ENCODE measurements at places on chromosomes 4 and X. TPM values are rescaled to one million over a fixed set of nuclear protein-coding genes. Genes with fewer than 3 reads are reported as not detected.

Gene CD38
- not detected for total RNA-seq

Gene NPY2R
- total RNA-seq, result not detected

Gene ZMYM3
- 16.0 TPM for total RNA-seq

Gene IL9R
- not detected for total RNA-seq

Gene SPANXA2
- not detected for total RNA-seq

Gene CENPVL3
- not detected for total RNA-seq

GRCh38 chr4:15469402-15470127 is at the start of gene CC2D2A:
Gene CC2D2A, plus strand, starts transcription at chr4:15469882. Its CDS starts 6,051 bp downstream, at chr4:15475933.
- no peak for DNase-seq

GRCh38 chr4:40629401-40630334 is at the start of gene RBM47:
Gene RBM47, minus strand, starts transcription at chr4:40629864. Its CDS starts 190,971 bp downstream, at chr4:40438893.
- no peak for DNase-seq

DNA sequence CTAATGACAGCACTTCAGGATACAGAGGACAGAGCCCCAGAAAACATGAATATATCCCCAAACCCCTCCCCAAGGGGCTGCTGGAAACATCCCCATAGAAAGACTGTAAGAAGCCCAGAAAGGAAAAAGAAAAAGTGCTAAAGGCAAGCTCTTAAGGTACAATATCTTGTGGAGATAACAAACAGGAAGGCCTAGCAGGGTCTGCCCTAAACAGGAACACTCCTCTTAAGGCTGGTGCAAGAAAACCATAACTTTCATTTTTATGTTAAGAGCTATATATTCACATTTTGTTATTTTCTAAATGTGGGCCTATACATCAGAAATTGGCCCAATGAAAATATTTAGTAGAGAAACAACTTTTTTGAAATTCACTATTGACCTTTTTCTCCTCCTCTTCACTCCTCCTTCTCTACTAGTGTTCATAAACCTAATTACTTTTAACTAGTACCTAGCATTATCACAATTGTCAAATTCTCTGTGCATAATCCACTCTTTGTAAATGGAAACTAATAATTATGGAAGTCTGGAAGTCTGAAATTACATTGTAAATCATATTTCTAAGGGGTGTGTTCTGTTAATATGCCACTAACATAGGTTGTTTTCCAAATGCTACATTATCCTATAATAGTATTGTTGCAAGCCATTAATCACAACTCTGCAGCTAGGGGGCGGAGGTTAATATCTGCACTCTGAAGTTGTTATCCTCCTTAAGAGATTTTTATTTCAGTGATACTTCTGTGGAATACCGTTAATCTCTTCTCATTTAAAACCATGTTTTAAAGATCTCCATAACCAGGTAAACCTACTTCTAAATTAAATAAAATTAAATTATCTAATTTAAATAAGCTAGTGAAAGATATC is 59.8 kb downstream of the CASK start:
- no peak for DNase-seq

DNA sequence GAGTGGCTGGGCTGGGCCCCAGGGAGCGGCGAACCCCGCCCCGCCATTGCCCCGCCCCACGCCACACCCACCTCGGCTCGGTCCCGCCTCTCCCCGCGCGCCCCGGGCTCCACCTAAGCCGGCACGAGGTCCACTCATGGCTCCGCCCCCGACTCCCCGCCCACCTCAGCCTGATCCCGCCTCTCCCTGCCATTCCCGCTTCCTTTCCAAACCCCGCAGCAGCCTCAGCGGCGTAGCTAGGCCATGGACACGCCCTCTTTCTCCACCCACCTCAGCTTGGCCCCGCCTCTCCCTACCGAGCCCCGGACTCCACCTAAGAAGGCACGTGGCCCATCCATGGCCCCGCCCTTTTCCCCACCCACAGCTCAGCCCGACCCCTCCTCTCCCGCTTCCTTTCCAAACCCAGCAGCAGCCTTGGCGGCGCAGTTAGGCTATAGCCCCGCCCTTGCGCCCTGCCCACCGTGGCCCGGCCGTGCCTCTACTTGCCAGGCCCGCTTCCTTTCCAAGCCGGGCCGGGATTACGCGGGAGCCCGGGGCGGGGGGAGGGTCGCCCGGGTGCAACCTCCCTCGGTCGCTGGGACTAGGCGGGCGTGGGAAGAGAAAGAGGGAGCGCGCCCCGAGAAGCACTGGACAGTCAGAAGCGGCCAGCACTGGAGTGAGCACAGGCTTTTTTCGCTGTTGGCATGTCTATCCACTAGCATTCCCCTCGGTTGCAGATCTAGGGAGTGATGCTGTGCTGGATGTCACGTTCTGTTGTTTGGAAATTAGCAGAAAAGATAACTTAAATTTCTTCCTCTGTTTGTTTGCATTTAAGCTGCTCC is at the start of gene RELL1:
Gene RELL1, minus strand, starts transcription at position 4 of the 821 bp plus-strand sequence. CDS start 89 bp downstream, outside the sequence.
- DNase-seq, result peak; percentile 97

GRCh38 chr4:47118192-47118929 is 87.0 kb downstream of the GABRB1 start:
- DNase-seq, result no peak

DNA sequence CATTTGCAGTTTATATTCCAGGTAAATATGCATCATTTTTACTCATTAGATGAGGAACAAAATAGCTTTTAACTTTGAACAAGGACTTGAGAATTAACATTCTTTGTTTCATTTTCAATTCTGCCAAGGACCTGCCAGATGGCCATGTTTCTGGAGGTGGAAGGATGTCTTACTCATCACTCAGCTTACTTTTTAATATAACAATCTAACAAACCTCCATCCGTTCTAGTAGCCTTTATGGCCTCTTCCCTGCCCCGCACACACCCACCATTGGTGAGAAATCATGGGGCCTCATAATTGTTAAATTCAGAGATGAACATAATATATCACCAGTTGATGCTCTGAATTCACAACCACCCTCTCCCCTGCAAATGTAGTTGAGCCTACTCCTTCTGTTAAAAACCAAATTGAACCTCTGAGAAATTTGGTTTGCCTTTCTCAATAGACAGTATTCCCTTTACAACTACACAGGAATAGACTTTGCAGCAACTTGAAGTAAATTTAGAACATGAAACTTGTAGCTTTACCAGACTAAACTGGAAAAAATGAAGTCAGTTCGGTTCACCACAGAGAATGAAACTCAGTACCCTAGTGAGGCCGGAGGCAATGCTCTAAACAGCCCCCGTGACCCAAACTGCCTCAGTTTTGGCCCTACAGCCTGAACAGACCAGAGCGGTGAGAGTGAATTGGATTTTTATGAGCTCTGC is 50.1 kb upstream of the ACSL4 start:
- DNase-seq, result peak; percentile 7

GRCh38 chr4:74378573-74378972 is 13.6 kb downstream of the EREG start:
- DNase-seq, result no peak

DNA sequence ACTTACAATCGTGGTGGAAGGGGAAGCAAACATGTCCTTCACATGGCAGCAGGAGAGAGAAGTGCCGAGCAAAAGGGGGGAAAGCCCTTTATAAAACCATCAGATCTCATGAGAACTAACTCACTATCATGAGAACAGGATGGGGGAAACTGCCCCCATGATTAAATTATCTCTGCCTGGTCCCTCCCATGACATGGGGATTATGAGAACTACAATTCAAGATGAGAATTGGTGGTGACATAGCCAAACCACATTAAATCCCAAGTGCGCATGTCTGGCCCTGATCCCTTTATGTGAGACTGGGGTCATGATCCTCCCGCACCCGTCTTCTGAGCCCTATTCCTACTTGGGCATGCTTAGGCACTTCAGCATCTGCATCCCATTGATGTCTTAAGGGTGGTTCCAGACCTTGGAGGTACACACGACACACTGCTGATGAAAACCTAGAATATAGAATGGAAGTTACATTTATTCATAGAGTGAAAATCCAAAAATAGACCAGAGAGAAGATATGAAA is 116.0 kb downstream of the PTTG2 start:
- DNase-seq, result no peak

DNA sequence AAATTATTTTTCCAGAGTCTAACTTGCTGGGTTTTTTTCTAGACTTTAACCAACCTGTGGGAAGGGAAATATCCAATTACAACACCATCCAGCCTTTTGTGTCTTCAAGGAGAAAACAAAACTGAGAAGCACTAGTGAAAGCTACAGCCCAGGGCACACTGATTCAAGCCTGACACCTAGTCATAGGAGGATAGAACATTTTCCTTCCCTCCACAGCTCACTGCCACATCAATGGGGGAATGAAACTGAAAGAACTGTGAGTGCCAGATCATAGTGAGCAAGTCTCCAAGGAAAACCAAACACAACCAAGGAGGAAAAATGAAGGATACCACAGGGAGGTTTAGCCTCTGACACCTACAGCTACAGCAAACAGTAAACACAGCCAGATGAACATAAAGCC is 43.3 kb upstream of the MAGEA8 start:
- no peak for DNase-seq

DNA sequence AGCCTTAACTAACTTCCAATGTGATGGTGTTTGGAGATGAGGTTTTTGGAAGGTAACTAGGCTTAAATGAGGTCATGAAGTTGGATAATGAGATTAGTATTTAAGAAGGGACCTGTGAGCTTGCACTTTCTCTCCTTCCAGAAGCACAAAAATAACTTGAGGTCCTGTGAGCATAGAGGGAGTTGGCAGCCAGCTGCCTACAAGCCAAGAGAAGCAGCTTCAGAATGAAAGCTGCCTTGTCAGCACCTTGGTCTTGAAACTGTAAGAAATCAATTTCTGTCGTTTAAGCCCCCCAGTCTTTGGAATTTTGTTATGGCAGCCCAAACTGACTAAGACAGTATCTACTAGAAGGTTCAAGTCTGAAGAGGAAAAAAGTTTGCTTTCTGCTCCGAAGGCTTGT is 280.2 kb upstream of the GALNTL6 start:
- DNase-seq, result no peak

DNA sequence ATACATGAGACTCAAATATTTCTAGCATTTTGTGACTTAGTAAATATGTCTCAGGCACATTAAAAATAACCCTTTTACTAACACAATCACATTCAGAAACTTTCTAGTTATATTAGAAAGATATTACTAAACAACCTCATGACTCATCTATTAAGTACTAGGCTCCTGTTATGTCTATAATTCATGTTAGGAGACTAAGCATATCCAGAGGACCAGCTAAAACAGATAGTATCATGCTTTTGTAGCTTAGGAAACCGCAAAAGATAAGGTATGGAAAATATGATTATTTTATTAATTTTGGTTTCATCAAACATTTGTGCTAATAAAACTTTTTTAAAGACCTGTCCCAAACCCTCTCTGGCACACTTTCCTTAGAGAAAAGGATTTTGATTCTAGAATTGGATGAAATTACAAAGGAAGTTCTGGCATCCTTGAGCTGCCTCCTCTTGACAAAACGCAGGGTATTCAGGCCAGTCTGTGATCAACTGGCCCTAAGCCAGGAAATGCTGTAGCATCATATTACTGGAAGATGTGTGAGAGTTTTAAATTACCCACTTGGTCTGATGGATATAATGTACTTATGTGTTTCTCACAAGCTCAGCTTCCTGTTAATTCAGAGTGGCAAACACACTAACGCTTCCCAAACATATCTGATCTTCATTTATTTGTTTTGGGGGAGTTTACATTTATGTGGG is 60.4 kb downstream of the NRK start:
- no peak for DNase-seq

GRCh38 chr4:112299721-112300120 is 2.6 kb downstream of the ALPK1 start:
- DNase-seq, result no peak

DNA sequence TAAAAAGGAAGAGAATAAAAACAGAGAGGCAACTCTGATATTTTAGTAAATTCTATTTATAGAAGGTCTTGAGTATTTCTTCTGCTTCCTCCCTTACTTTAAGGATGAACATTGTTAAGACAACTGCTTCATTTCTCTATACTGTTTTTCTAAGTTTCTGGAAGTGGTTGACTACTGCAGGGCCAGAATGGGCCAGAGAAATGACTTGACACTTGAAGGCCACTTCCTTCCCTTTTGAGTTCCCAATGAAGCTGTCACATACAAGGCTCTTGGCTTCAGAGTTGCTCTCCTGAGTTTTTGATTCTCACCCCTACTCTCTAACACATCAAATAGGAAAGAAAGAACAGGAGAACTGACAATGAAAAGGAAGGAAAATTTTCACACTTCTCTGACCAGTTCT is 37.6 kb downstream of the PKD2 start:
- DNase-seq, result no peak

- no peak for DNase-seq
These were observed 3.5 kb downstream of the STBD1 start for GRCh38 chr4:76309939-76310550.

DNA sequence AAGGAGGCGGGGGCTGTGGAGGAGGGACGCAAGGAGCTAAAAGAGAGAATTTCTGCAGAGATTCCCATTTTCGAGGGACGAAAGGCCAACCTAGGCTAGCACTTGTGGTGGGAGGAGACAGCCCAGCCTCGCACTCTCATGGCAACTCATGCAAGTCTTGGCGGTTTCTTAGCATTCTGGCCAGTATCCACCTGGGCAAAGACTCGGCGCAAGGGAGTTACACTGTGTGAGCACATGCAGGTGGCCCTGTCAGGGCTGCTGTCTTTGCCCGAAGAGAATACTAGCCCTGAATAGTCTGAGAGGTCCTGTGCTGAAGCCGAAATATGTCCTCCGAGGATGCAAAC is 15.5 kb downstream of the MCF2 start:
- DNase-seq, result no peak

- DNase-seq, result no peak
These were observed at the start of gene BANK1 for GRCh38 chr4:101790521-101791181. Gene BANK1, plus strand, starts transcription at chr4:101790730. Its CDS starts 151 bp downstream, at chr4:101790881.

- no peak for DNase-seq
These were observed 1.8 kb downstream of the ATP11C start for GRCh38 chrX:139930916-139931645.

DNA sequence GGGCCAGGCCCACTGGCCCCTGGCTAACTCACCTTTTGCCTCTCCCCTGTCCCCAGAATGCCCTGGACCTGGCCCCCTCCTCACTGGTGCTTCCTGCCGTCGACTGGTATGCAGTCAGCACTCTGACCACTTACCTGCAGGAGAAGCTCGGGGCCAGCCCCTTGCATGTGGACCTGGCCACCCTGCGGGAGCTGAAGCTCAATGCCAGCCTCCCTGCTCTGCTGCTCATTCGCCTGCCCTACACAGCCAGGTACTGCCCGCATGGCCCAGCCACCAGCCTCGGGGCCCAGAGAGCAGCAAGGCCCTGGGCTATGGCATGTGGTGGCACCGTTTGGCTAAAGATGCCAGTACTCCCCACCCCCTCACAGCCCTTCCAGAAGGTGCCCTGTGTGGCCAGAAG is 3.7 kb downstream of the ATP6AP1 start:
- no peak for DNase-seq

GRCh38 chrX:97016106-97016505 is 132.4 kb downstream of the RPA4 start:
- DNase-seq, result no peak

DNA sequence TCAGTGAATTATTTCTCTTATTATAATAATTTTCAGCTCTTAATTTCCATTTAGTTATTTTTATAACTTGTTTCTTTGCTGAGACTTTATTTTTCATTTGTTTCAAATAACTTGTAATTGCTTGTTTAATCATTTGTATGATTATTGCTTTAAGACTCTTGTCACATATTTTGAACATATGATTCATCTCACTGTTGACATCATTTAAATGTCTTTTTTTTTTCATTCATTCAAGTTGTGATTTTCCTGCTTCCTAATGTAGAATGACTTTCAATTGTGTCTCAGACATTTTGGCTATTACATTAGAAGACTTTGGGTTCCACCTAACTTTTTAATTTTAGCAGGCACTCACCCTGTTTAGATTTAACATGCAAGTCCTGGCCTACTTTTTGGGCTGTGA is 234.8 kb upstream of the DIPK2B start:
- no peak for DNase-seq

Measured in foreskin keratinocyte (primary cell).